ENCODE measurements at places on chromosomes 4 and X.
A peak's percentile ranks its signal among the peaks of the same experiment; 100 is the strongest.

DNA sequence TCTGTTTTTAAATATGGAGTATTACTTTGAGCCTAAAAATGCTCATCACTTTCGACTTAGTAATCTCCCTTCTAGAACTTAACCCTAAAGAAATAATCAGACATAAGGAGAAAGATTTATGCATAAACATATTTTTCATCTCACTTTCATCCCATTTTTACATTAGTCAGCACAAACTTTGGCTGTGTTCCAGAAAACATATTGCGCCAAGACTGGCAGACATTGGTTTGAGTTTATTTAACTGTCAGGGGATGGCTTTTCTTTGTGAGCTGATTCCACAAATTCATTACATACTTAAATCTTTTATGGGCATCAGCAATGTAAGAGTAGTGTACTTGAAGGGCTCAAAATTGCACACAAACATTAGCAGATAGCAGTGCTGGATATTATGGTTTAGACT is 23.7 kb downstream of the MAOA start:
- no peak for DNase-seq

- DNase-seq: peak; percentile 43
Observed at GRCh38 chrX:95764972-95765451, 919.6 kb upstream of the DIAPH2 start.

DNA sequence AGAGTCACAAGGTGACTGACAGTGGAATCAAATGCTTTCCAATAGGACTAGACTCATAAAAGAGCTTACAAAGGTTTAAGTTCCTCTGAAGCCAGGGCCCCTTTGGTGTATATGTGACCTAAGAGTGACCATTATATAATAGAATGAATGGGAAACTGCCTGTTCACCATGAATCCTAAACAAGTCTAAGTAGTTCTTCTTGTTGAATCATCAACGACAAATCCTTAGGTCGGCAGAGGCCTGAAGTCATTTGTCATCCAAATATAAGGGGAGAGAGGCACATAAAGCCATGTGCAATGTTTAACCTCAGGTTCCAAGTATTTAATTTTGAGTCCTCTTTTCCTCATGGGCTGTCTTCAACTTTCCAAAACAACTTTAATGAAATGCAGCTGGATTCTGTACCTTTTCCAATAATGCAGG is 122.4 kb downstream of the RASL11B start:
- DNase-seq: peak; percentile 84

DNA sequence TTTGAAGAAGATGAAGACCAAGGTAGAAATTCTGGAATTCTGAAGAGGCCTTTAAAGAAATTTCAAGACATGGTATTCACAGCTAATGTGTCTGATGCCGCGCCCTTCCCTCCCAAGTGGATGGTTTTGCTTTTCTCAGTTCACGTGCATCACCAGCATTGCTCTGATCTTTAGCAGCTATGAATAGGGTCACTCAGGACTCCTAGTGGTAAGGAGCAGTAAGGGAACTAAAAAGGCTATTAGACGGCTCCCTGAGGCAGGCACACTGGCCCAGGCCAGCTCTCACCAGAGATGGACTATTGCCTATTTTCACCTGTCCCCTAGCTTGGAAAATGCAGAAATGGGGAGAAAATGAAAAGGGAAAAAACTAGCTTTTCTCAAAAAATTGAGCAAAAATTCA is 447.5 kb upstream of the RASGEF1B start:
- DNase-seq: no peak

DNA sequence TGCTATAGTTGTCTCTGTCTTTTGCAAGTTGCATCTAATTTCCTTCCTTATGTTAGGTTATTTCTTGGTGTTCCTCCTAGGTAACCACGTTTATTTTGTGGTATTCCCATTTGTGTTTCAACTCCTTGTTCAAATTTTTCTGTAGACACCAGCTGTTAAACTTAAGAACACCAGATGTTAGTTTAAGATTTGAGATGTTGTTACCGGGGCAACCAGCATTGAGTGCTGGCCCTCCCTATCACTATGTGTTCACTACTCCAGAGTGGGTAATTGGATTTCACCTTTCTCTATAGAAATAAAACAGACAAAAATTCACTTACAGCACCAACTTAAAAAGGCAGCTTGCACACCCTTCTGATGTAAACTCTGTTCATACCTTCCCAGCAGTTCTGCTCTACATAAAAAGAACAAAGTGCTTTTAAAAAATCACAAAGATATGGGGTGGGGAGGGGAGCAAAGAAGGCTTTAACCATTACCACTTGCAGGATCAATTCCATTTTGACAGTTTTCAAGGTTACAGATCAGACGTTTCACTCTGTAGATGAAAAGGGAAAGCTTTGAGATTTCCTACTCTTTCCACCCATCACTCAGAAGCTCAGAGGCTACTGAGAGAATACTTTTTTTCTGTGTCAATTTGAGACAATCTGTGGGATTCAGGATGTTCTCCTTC is 82.9 kb downstream of the DKK2 start:
- DNase-seq: no peak

Data from muscle of back (tissue), 13 donors.